ENCODE measurements at places on chromosomes 11 and 22. TPM values are rescaled to one million over a fixed set of nuclear protein-coding genes. Genes with fewer than 3 reads are reported as not detected.

DNA sequence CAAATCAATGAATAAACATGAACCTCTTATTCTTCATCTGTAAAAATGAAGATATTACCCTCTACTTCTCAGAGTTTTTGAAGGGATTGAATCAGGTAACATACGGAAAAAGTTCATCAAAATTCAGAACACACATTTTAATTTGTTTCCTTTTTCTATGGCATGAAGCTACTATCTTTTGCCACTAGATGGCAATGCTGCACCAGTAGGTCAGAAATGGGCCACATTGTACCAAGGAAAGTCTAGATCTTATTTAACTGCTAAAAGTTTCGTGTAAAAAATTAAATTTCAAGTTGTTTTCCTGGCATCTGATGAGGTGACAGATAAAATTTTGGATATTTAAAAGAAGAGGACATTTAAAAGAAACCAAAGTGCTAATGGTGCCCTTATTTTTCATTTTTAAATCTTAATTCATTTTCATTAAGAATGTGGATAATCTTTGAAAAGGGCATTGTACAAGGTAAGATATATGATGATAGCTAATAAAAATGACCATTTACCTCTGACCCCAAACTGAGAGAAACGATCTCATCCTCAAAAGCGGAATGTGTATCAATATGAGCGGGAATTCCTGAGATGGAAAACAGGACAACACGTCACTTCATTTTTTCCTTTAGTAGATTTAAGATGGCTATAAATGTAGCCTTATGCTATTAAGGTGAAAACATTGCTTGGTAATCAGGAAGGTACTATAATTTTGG, 16.1 kb downstream of the ALKBH8 start:
- DNase-seq: peak; percentile 58

DNA sequence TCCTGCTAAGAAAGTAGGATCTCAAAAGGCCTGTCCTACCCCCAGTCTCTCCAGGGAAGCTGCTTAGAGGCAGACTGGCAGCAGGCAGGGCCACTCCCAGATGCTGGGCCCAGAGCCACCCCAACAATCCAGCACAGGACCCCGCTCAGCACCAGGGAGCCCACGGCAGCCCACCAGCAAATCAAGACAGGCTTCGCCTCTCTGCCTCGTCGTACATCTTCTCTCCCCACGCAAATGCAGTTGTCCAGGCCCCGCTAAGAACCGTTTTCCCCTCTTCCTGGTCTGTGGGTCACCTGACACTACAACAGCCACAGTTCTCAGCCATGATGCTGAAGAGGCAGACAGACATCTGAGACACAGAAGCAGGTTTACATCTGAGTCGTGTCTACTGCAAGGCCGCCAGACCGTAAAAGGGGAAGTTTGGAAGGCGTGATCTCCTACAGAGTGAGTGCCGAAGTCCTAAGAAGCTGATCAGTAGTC, 51.1 kb downstream of the IGSF9B start:
- no peak for DNase-seq

DNA sequence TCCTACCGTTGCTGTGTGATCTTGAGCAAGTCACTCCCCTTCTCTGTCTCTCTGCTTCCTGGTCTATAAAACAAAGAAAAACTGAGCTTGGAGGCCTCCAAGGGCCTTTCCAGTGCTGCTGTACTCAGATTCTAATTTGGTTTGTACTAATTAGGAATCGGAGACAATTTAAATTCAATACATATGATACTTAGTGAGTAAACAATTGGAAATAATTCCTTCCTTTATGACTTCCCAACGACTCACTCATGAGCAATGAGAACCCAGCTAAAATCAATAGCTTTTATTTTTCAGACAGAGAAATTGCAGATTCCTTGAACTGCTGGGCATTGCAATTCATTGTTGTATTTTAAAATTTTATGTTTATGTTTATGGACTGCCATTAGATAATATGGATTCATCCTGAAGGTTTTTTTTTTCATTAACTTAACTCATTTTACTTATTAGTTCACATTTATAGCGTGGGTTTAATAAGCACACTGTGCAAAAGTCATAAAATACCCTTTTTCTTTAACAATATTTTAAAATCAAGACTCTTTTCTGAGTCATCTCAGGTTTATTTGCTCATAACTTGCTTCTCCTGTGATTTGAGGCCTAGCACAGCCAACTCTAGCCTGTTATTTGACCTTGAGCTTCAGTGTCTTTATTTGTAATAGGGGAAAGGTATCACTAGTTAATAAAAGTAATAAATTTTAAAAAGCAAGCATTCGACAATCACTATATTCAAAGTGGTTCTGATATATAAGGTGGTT, 95.8 kb downstream of the TP53I11 start:
- DNase-seq: no peak

Gene PANX1
- 26.2 TPM for total RNA-seq

Gene PNPLA5
- total RNA-seq: not detected
